AG04450 (cell line): ENCODE measurements at places on chromosomes 3 and 15. TPM values are rescaled to one million over a fixed set of nuclear protein-coding genes. Genes with fewer than 3 reads are reported as not detected.

The SYNPR gene
- not detected in 2 replicates for polyA plus RNA-seq

The SCN11A gene
- polyA plus RNA-seq: 0.05 TPM in 2 replicates

The BUB1B gene
- polyA plus RNA-seq: 8.2 and 9.0 TPM in 2 replicates

The MINAR1 gene
- polyA plus RNA-seq: 0.76 and 1.0 TPM in 2 replicates

The PAK6 gene
- polyA plus RNA-seq: not detected in 2 replicates

The KNL1 gene
- 3.0 and 5.6 TPM in 2 replicates for polyA plus RNA-seq

The VGLL3 gene
- 27.2 and 28.3 TPM in 2 replicates for polyA plus RNA-seq

The GOLGA8K gene
- polyA plus RNA-seq: not detected in 2 replicates

DNA sequence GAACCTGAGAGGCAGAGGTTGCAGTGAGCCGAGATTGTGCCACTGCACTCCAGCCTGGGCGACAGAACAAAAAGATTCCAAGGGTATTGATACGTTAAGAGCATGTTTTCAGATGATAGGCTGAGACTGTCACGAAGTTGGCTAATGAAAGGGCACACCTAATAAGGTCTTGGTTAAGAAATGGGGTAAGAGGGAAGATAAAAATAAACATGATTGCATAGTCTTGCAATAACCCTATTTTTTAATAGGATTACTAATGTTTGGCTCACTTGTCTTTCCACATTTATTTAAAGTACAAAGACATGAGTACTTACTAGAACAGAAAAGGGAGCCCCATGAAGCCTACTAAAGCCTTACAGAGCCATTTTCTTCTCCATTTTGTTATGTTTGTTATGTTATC, 109.0 kb downstream of the FRMD4B start:
- DNase-seq: no peak

DNA sequence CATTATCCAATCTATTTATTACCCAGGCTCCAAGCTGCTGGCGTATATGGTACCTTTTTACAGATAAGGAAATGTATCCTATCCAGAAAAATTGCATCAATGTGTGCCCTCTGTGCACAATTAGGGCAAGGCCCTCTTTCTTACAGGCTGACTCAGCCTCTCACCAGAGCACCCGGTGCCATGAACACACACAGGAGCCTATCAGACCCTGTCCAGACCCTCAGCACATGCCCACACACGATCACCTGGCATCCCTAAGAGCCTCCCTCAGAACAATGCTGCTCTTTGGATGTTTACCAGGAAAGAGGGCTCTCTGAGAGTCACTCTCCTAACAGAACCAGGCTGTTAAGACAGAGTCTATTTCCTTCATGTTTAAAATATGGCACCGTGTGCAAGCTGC, 460.0 kb upstream of the TBL1XR1 start:
- no peak for DNase-seq

GRCh38 chr3:3031326-3031725, 78.8 kb downstream of the IL5RA start:
- no peak for DNase-seq

DNA sequence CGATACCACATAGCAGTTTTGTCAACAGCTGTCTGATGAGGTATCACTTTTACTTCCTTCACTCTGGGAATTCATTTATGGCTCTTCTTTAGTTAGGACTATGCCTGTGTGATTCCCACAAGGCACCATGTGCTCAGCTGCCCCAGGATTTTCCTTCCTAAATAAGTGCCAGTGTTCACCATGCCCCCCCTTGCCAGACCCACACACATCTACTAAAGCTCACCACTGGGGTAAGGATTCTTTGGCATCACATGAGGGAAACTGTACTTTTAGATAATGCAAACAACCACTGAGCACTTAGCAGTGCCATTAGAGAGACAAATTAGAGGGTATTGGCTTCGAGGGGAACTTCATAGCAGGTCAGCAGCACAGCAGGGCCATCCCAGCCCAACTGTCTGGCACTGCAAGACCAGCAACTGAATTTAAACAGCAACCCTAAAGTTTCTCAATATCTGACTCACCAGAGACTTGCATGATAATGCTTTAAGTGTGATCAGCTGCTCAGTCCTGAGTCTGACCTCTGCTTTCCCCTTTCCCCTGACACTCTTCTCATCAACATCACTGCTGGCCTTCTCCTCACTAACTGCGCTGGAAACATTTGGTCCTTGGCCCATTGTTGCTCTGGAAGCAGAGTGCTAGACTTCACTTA, 114.3 kb downstream of the STAC start:
- DNase-seq: peak; percentile 15

GRCh38 chr3:42733501-42734262, 31.1 kb upstream of the HHATL start:
- DNase-seq: no peak

GRCh38 chr3:106528932-106529331, 660.1 kb upstream of the CBLB start:
- DNase-seq: no peak

- DNase-seq: no peak
Measured at GRCh38 chr15:66724732-66725463, 22.9 kb downstream of the SMAD6 start.

DNA sequence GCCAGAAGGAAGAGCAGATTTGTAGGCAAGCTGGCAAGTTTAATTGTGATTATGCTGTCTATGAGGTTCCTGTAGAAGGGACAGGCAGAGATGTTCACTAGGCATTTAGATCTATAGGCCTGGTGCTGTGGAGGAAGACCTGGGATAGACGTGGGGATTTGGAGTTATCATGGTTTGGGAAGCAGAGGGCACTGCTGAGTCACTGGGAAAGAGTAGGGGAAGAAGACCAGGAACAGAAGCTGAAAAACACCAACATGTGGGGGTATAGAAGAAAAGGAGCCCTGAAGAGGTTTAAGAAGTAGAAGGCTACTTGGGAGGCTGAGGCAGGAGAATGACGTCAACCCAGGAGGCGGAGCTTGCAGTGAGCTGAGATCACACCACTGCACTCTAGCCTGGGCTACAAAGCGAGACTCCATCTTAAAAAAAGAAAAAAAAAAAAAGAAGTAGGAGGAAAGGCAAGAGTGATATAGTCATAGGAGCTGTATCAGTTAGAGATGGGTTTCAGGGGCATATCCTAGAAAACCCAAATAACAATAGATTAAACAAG, 19.3 kb downstream of the GRK7 start:
- DNase-seq: no peak

- DNase-seq: no peak
Measured at GRCh38 chr3:13623101-13623654, 74.3 kb downstream of the FBLN2 start.

- no peak for DNase-seq
Measured at GRCh38 chr3:188431553-188431952, 277.6 kb downstream of the LPP start.

GRCh38 chr3:142963234-142963515, 299 bp downstream of the PAQR9 start:
- no peak for DNase-seq

DNA sequence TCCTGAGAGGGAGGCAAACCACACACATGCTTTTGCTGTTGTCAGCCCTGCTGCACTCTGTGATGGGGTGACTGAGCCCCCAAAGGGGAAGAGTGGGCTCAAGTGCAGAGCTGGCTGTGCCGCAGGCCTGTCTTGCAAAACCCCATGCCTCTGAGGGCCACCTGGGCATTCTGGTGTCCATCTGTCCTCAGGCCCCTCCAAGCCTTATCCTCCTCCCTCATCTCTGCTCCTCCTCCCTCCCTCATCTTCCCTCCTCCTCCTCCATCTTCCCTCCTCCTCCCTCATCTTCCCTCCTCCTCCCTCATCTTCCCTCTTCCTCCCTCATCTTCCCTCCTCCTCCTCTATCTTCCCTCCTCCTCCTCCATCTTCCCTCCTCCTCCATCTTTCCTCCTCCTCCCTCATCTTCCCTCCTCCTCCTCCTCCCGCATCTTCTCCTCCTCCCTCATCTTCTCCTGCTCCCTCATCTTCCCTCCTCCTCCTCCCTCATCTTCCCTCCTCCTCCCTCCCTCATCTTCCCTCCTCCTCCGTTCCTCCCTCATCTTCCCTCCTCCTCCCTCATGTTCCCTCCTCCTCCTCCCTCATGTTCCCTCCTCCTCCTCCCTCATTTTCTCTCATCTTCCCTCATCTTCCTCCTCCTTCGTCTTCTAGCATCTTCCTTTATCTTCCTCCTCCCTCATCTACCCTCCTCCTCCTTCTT, 40.6 kb downstream of the CHDH start:
- no peak for DNase-seq

- DNase-seq: no peak
Measured at GRCh38 chr3:112333002-112333380, at the start of gene CD200. CD200 (plus strand) TSS chr3:112333156; CDS start chr3:112333213, 57 bp downstream.

- DNase-seq: no peak
Measured at GRCh38 chr3:107172411-107172810, 204.8 kb upstream of the CCDC54 start.

DNA sequence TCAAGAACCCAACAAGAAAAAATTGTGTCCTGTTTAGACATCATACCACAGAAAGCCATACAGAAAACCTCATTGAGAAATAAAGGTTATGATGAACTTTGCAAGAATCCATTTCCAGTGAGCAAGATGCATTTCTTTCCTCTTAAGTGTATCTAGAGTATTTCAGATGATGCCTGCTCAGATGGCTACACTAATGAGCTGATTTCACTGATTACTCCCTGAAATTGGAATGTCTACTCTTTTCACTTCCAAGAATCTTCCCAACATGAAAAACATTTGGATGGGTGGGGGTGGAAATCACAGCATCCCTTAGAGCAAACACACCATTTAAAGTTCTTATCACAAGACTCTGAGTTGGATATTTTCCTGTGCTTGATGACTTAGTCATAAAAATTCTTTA, 41.4 kb upstream of the IL12A start:
- peak; percentile 61 for DNase-seq

GRCh38 chr15:46710401-46710960, 1006.8 kb upstream of the SEMA6D start:
- no peak for DNase-seq

- no peak for DNase-seq
Measured at GRCh38 chr3:196097373-196098154, 15.7 kb upstream of the TFRC start.

DNA sequence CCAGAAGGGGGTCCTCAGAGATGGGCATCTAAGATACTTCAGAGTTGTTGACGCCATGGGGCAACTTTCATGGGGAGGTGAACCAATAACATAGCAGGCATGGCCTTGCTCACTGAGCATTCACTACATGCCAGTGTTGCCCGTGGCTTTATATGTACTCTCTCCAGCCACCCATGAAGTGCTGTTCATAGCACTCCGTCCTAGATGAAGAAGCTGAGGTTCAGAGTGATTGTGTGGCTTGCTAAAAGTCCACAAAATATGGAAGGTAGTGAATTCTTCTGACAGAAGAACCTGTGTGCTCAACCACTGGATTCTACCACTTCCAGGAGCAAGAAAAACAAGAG, 9.8 kb upstream of the SEMA4B start:
- DNase-seq: no peak

DNA sequence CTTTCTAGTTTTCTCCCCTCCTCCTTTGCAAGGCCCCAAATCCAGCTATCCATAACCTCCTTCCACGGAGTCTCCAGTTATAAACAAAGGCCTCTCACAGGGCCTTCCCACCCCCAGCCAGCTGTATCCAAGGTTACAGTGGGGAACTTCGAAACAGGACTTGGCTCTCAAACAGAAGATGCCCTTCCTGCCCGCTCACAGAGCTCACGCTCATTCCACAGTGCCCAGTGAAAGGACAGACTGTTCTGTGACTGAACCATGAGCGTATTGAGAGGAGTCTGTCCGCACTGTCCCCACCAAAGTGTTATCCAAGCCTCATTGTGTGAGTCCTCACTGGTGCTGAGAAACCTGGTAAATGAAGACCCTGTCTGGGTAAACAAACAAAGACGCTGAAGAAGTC, 35.4 kb downstream of the ARHGAP31 start:
- DNase-seq: no peak

- DNase-seq: no peak
Measured at GRCh38 chr15:29670266-29670665, 152.0 kb downstream of the TJP1 start.

GRCh38 chr3:112374333-112374734, 41.4 kb downstream of the CD200 start:
- no peak for DNase-seq

- DNase-seq: no peak
Measured at GRCh38 chr3:125143982-125144652, 68.4 kb downstream of the SLC12A8 start.

- no peak for DNase-seq
Measured at GRCh38 chr3:117444175-117444574, 734.6 kb downstream of the TUSC7 start.

GRCh38 chr15:28881170-28881569, 4.6 kb upstream of the APBA2 start:
- no peak for DNase-seq

GRCh38 chr3:171354706-171355582, 105.3 kb downstream of the TNIK start:
- DNase-seq: no peak

- DNase-seq: peak; percentile 37
Measured at GRCh38 chr15:98954411-98954810, 53.2 kb downstream of the PGPEP1L start.

GRCh38 chr3:196914866-196915265, 27.5 kb downstream of the NCBP2 start:
- no peak for DNase-seq

DNA sequence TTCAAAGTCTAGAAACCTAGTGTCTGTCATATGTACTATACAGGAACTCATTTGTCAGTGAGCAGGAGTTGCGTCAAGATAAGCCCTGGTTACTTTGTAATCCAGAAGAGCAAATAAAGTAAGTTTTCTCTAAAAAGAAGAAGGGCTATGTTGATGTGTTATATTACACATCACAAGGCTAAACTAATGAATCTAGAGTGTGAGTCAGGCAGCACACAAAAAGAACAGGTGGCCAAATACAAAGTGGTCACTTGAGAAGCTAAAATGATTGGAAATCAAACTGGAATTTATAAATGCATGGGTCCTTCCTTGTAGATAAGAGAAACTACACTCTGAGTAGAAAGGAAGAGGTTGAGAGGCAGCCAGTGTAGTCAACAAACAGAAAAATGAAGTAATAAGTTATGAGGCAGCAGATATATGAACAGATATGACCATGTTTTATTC, 771.6 kb downstream of the DIPK2A start:
- no peak for DNase-seq

DNA sequence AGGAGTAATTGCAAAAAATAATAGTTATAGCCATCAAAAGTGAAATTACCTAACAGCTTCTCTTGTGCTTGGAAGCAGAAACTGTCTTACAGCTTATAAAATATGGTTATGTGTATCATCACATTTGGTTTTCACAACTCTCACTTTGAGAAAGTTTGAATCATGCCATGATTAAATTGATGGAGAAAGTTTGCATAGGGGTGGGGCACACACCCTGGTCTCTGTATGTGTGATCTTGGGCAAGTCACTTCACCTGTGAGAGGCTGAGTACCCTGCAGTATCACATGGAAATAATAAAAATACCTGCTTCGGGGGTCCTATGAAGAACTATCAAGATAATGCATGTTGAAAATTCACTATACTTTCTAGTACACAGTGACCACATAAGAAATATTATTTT, 471.4 kb downstream of the RAP2B start:
- no peak for DNase-seq

- DNase-seq: no peak
Measured at GRCh38 chr15:85592148-85592547, 202.6 kb downstream of the KLHL25 start.
